Glutamatergic neuron (in vitro differentiated cells): ENCODE measurements at places on chromosomes 7 and 10. TPM values are rescaled to one million over a fixed set of nuclear protein-coding genes. Genes with fewer than 3 reads are reported as not detected.

The SH3PXD2A gene
- 16.7 TPM for total RNA-seq

DNA sequence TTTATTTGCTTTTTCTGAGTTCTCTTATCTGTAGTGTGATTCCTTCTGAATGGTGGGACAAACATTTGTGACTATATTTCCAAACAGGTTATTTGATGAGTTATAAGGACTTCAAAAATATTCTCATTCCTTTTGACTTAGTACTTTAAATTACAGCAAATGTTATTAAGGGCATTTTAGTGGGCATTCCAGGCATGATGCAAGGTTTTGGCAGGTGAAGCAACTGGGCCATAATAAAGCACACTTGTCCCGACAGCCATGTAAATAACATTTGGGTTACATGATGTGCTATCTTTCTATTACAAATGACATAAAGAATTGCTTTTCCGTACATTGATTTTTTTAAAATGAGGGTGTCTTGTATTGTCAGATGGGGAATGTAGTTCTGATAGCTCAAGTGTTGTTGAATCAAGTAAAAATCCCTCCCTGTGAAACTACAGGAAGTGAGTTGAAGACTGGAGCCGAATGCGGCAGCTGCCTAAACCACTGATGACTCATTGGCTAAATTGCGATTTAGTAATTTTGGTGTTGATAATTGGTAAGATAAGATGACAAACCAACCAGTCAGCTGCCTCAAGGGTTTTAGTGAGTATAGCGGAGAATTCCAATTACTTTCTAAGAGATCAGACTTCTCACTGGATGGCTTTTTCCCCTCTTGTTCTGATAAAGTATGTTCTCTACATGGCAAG, 231.3 kb upstream of the NPY start:
- DNase-seq = no peak

DNA sequence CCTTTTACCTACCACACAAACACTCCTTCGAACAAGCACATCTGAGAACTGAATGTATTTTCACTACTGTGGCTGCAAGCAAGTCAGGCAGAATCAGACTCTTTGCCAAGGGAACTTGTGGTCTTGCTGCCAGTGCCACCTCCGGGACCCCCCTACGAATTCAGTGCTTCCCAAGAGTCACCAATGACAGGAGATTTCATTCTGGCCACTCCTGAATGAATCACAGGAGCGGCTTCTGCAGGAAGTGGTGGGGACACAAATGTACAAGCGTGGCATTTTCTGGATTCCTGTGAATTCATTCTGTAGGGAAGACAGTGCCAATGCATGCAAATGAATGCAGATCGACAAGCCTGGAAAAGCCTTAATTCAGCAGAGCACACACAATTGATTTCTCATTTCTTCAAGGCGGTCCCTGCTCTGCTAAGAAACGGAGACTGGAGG, 161.2 kb downstream of the CAMK1D start:
- DNase-seq = no peak

GRCh38 chr10:26755443-26755903, 58.0 kb downstream of the PDSS1 start:
- DNase-seq = no peak

The SGPL1 gene
- total RNA-seq = 111 TPM

The UCMA gene
- total RNA-seq = not detected

DNA sequence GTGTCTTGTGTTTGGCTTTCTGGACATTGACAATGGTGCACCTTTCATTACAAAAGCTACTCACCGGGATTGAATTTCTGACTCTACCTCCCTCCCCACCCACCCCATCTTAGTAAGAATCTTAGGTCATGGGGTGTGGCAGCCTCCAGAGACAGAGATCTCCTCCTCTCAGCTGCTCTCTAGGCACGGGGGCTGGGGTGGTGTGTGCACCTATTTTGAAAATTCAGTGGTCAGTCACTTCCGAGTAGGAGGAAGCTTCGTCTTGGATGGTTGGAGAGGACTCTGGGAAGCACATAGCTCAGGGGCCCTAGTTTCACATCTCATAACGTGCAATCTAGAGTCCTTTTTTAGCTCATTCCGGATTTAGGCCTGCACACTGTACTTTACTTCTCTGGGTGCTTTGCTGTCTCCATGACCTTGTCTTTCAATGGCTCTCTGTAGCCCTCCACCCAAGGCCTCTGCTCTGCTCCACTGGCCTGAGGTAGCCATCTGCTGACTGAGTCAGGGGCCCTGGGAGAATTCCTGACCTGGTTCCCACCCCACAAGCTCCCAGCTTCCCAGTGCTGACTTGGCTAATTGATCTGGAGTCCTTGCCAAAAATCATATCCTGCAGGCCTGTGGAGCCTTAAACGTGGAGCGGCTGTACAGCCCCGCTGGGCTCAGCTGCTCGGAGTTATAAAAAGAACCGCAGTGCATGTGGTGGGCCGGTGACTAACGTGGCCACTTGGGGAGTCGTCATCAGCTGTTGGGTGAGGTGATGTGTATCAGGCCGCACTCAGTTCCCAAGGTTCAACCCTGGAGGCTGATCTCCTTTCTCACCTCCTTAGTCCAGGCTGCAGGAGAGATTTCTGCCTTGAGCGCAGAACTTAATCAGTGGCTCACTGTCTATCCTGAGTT, 19.3 kb upstream of the ADAMTS14 start:
- DNase-seq = no peak

GRCh38 chr7:84666651-84667050, 472.1 kb upstream of the SEMA3A start:
- DNase-seq = no peak

DNA sequence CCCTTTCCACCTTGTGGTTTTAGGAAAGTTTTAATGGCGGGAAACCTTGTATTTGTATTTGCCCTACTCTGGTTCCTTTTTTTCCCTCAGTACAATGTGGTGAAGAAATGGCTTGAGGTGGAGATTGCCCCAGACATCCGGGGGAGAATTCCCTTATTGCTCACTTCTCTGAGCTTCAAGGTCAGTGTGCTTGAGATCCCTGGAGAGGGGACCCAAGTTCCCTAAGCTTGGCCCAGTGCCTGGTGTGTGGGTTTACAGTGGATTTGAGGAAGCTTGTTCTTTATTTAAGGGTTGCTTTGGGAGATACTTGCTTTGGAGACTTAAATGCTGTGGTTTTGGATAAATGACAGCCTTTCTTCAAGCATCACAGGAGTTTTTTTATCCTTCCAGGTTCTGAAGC, 18.3 kb downstream of the CALHM2 start:
- no peak for DNase-seq
